ENCODE measurements at places on chromosomes 16 and 17. TPM values are rescaled to one million over a fixed set of nuclear protein-coding genes. Genes with fewer than 3 reads are reported as not detected.
A peak's percentile ranks its signal among the peaks of the same experiment; 100 is the strongest.

GAS7 gene
- 84.8 TPM for total RNA-seq

DNA sequence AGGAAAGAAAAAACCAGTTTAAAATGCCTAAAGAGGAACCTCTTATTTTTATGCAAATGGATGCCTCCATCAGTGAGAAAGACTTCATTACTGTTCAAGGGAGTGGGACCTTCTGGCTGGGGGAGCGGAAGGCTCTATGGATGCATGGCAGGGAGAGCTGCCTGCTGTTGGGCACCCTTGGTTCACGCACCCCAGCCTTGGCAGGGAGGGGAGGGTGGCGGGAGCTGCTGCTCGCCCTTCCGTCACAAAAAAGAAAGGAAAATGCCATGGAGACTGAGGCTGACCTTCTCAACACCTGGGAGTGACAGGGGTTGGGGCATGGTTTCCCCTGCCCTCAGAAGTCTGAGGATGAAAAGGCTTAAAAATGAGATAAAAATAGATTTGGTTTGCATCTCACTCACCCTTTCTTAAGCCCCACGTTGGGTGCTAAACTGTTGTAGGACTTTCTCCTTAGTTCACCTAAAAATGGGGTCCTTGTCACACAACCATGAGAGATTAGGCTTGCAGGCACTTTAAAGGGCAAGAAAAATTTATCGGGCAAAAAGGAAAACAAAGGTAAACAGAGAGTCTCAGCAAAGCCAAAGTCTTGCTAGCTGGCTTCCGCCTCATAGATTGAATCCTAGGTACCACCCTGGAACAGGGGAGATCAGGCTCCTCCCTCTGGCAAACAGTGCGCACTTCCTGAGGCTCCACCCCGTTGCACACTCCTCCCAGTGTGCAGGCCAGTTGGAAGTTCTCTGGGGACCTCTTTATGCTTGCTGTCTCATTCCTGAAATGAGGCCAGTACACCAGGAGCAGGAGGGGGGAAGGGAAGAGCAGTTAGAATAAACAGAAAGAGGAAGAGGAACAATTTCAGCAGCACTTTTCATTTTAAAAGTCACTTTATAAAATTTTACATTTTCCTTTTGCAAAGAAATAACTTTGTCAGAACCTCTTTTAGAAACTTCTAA is 31.6 kb downstream of the PHKB start:
- H3K27ac ChIP-seq: no peak overlapping the region
- peaks cover 10% of the 10 kb centered on the region for H3K4me1 ChIP-seq
- no peaks in the 10 kb centered on the region for H3K27me3 ChIP-seq
- H3K4me3 ChIP-seq: no peak overlapping the region

DNA sequence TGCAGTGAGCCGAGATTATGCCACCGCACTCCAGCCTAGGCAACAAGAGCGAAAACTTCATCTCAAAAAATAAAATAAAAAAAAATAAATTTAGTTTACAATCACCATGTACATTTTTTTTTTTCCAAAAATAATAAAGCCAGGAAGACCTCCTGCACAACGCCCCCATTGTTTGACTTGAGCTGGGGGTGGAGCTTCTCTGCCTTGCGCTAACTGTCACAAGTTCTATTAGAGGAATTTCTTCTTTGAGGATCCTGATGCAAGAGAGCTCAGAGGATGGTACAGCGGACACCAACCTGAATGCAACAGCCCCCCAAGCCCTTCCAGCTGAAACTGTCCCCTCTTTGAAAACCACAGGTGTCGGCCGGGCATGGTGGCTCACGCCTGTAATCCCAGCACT is 24.9 kb upstream of the CBX4 start:
- H3K4me3 ChIP-seq: no peak overlapping the region
- peaks cover 3% of the 10 kb centered on the region for H3K27me3 ChIP-seq
- no peaks in the 10 kb centered on the region for H3K36me3 ChIP-seq
- no peak overlapping the region for H3K27ac ChIP-seq
- DNase-seq: no peak
- H3K4me1 ChIP-seq: peaks cover 28% of the 10 kb centered on the region

DHX40 gene
- 52.2 TPM for total RNA-seq

DNA sequence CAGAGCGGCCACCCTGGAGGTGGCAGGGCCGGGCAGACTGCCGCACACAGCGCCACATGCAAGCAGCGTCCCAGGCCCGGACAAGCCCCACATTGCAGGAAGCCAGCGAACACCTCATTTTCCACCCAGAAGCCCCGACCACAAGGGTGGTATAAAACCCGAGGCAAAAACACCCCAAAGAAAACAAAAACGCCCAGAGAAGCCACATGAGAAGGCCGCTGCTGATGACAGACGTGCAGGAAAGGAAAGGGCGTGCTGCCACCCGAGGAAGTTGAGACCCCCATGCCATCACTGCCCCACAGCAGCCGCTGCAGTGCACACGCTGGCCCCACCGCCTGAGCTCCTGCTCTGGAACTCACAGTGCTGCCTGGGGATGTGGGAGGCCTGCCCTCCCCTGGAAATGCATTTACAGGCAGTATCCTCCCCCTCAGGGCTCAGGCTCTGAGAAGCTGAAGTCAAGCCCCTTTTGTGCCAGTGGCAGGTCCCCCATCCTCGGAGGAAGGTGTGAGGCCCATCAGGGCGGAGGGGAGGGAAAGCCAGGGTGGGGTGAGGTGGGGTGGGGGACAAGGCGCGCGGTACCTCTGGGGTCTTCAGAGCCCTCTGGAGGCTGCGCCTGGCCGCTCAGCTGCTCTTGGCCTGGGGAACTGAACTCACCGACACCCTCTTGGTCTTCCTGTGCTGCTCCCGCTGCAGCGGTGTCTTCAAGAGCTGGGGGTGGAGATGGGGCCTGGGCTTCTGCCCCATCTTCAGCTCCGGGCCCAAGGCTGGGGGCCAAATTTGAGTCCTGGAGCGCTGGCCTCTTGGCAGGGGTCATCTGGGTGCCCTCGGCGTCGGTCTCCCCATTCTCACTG is 62.0 kb downstream of the IL21R start:
- no peaks in the 10 kb centered on the region for H3K27me3 ChIP-seq
- H3K27ac ChIP-seq: no peak overlapping the region

TMEM114 gene
- not detected for total RNA-seq

- DNase-seq: no peak
- no peak overlapping the region for H3K4me3 ChIP-seq
- peaks cover 36% of the 10 kb centered on the region for H3K27me3 ChIP-seq
- H3K36me3 ChIP-seq: no peaks in the 10 kb centered on the region
- H3K27ac ChIP-seq: no peak overlapping the region
These were observed 2.3 kb upstream of the MT2A start for GRCh38 chr16:56606071-56606475.

DNA sequence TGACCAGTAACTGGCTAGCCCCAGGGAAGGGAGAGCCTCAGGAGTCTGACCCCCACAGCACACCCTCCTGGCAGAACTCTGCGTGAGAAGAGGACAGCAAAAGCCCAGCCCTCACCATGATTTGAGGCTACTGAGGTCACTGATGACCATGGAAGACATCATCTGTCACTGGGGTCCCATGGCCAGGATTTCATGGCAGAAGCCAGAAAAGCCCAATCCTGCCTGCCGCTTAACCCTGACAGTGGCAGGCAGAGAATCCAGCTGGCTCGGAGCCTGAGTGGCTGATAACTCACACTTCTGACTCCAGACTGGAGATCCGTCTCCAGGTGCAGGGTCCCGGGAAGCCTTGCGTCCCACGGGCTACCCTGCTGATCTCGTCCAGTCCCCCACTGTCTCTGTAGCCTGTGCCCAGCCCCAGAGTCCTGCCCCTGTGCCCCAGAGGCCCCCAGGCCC is 17.5 kb downstream of the GRIN2C start:
- H3K27me3 ChIP-seq: peaks cover 35% of the 10 kb centered on the region
- DNase-seq: no peak
- peaks cover 16% of the 10 kb centered on the region for H3K4me1 ChIP-seq
- H3K27ac ChIP-seq: no peak overlapping the region

DNA sequence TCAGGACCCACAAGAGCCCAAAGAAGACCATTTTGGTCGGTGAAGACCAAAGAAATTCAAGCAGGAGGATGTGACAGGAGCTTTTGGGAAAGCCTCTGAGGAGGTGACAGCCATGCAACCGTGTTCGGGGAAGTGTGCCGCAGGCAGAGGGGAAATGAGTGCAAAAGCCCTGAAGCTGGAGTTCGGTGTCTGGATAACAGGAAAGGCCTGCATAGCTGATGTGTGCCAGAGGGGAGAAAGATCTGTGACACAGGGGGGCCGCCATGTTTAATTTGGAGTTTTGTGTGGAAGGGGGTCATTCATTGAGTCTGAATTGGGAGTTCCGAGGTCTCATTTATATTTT is 870 bp upstream of the ZC3H7A start:
- H3K36me3 ChIP-seq: peaks cover 4% of the 10 kb centered on the region
- peak overlapping the region; percentile 97 for H3K4me3 ChIP-seq
- no peak for DNase-seq
- peaks cover 59% of the 10 kb centered on the region for H3K4me1 ChIP-seq
- peak overlapping the region; percentile 96 for H3K27ac ChIP-seq

NKD1 gene
- total RNA-seq: 54.7 TPM

- DNase-seq: no peak
- H3K36me3 ChIP-seq: no peaks in the 10 kb centered on the region
- no peak overlapping the region for H3K4me3 ChIP-seq
- no peak overlapping the region for H3K27ac ChIP-seq
These were observed 12.8 kb downstream of the PECAM1 start for GRCh38 chr17:64377769-64378282.

PPY gene
- total RNA-seq: not detected

DNA sequence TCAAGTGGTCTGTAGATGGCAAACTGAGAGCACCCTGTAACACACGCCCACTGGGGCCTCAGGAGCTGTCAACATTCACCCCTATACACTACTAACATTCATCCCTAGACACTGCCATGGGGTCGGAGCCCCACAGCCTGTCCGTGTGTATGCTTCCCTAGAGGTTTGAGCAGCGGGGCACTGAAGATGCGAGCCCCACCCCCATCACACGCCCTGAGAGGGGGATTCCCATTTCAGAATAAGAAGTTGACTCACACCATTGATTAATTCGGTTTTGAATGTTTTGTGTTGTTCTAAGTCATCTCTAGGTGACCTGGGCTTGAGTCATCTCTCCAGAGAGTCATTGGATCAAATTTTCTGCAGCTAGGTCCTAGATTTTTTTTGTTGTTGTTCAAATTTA is 37.3 kb upstream of the MMD start:
- no peaks in the 10 kb centered on the region for H3K27me3 ChIP-seq
- no peak overlapping the region for H3K27ac ChIP-seq
- H3K4me3 ChIP-seq: no peak overlapping the region
- H3K36me3 ChIP-seq: no peaks in the 10 kb centered on the region
- no peak for DNase-seq

DNA sequence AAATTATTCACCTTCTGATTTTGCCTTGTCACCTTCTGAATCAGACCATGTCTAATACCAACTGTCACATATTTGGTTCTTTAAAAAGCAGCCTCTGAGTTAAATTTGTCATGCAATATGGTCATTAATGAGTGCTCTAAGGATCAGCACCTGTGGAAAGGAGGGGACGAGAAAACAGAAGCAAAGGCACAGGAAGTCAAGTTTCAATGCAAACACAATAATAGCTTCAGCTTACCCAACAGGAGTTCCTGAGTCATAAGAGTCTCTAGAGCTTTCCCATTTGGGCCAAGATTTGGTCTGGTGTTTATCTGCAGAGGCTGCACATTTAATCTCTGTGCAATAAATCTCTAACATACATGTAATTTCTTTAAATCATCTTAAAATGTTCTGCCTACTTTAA is 889.8 kb downstream of the CDH8 start:
- no peaks in the 10 kb centered on the region for H3K27me3 ChIP-seq
- no peak for DNase-seq
- no peaks in the 10 kb centered on the region for H3K36me3 ChIP-seq

DNA sequence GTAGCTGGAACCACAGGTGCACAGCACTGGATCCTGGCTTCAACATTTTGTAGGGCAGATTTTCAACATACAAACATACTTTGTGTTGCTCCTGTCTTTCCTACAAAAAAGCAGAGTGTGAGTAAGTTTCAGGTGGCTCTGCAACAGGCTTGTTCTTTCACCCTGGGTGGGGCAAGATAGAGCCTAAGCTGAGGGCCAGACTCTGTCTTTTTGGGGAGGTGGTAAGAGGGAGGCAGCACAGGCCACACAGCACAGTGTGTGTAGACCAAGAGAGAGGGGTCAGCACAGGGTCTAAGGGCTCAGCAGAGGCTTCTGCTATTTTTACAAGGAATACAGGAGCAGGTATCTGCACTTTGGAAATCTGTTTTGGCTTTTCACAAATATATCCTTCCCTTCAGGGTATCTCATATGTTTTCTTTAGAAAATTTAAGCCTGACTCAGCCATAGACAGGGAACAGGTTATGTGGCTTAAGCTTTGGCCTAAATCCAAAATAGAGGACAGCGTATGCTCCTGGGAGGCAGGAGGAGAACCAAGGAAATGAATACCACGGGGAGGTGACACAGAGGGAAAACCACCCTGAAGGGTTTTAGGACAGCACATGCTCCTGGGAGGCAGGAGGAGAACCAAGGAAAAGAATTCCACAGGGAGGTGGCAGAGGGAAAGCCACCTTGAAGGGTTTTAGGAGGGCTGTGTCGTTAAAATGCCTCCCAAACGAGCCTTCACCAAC is 21.6 kb downstream of the EMC8 start:
- H3K4me1 ChIP-seq: no peaks in the 10 kb centered on the region
- peak overlapping the region; percentile 43 for H3K27ac ChIP-seq
- no peaks in the 10 kb centered on the region for H3K27me3 ChIP-seq
- H3K36me3 ChIP-seq: peaks cover 2% of the 10 kb centered on the region
- DNase-seq: no peak

GRCh38 chr17:45168991-45169752 is 7.5 kb downstream of the HEXIM2 start:
- H3K27me3 ChIP-seq: no peaks in the 10 kb centered on the region
- H3K36me3 ChIP-seq: no peaks in the 10 kb centered on the region
- DNase-seq: no peak
- H3K27ac ChIP-seq: no peak overlapping the region
- peaks cover 27% of the 10 kb centered on the region for H3K4me1 ChIP-seq

GRCh38 chr16:1863681-1864460 is 8.1 kb downstream of the MEIOB start:
- no peak overlapping the region for H3K27ac ChIP-seq
- H3K36me3 ChIP-seq: no peaks in the 10 kb centered on the region
- H3K27me3 ChIP-seq: peaks cover 80% of the 10 kb centered on the region

GRCh38 chr17:11182430-11182829 is 58.6 kb upstream of the SHISA6 start:
- H3K36me3 ChIP-seq: no peaks in the 10 kb centered on the region
- no peak for DNase-seq
- H3K27ac ChIP-seq: no peak overlapping the region
- no peaks in the 10 kb centered on the region for H3K4me1 ChIP-seq
- H3K4me3 ChIP-seq: no peak overlapping the region
- peaks cover 14% of the 10 kb centered on the region for H3K27me3 ChIP-seq

All from neural crest cell (in vitro differentiated cells).